Renal pelvis (tissue), 12 donors: ENCODE measurements at places on chromosomes 7 and 10. TPM values are rescaled to one million over a fixed set of nuclear protein-coding genes. Genes with fewer than 3 reads are reported as not detected.

Gene CPA2
- 0.33 TPM for polyA plus RNA-seq

Gene GHRHR
- 0.11 TPM for polyA plus RNA-seq

Gene PPP1R9A
- polyA plus RNA-seq: 28.7 TPM

Gene TRIL
- polyA plus RNA-seq: 55.0 TPM

Gene FKBP6
- 0.28 TPM for polyA plus RNA-seq

Gene AEBP1
- polyA plus RNA-seq: 81.4 TPM

Gene IKZF1
- 0.94 TPM for polyA plus RNA-seq

Gene GPNMB
- 20.8 TPM for polyA plus RNA-seq

Gene SYT15
- polyA plus RNA-seq: 12.1 TPM

Gene LRMDA
- polyA plus RNA-seq: 22.1 TPM

Gene ZNF503
- 75.9 TPM for polyA plus RNA-seq

Gene TET1
- 9.9 TPM for polyA plus RNA-seq

Gene NUTM2B
- 4.6 TPM for polyA plus RNA-seq

Gene TRPV5
- polyA plus RNA-seq: 0.56 TPM

Gene TRIM50
- 0.24 TPM for polyA plus RNA-seq

Gene IGF2BP3
- polyA plus RNA-seq: 90.2 TPM

Gene ZNF804B
- polyA plus RNA-seq: 0.17 TPM

Gene CHN2
- 14.7 TPM for polyA plus RNA-seq

Gene TMEM184A
- polyA plus RNA-seq: 8.6 TPM

Gene ATG9B
- polyA plus RNA-seq: 1.5 TPM

Gene VSTM4
- polyA plus RNA-seq: 12.2 TPM

Gene ARMH3
- polyA plus RNA-seq: 20.0 TPM

Gene SBDS
- 103 TPM for polyA plus RNA-seq

Gene TMEM248
- polyA plus RNA-seq: 68.7 TPM

Gene PAPOLB
- 0.04 TPM for polyA plus RNA-seq

Gene SSC4D
- 7.4 TPM for polyA plus RNA-seq

Gene PRR15
- polyA plus RNA-seq: 4.4 TPM

Gene NUTM2A
- polyA plus RNA-seq: 4.8 TPM

Gene CFAP58
- polyA plus RNA-seq: 0.58 TPM

Gene ALOX5
- 4.9 TPM for polyA plus RNA-seq

Gene CCL24
- polyA plus RNA-seq: not detected

Gene PRLHR
- not detected for polyA plus RNA-seq

Gene FIS1
- 160 TPM for polyA plus RNA-seq

Gene SLF2
- polyA plus RNA-seq: 44.8 TPM

Gene MRLN
- polyA plus RNA-seq: 0.94 TPM

Gene SPACDR
- polyA plus RNA-seq: 0.73 TPM

Gene SRRM3
- polyA plus RNA-seq: 2.1 TPM

Gene FAM221A
- 14.3 TPM for polyA plus RNA-seq

Gene NODAL
- polyA plus RNA-seq: 0.14 TPM

Gene FAM237B
- 0.68 TPM for polyA plus RNA-seq

Gene TMEM236
- polyA plus RNA-seq: 0.43 TPM

Gene ZMIZ1
- polyA plus RNA-seq: 78.7 TPM

Gene HABP2
- polyA plus RNA-seq: 0.52 TPM

Gene ADAM12
- 23.0 TPM for polyA plus RNA-seq

Gene METTL27
- 13.6 TPM for polyA plus RNA-seq

Gene NPTX2
- 4.6 TPM for polyA plus RNA-seq

Gene DGKI
- 2.3 TPM for polyA plus RNA-seq

Gene PLAC9
- polyA plus RNA-seq: 31.7 TPM

Gene CALHM3
- not detected for polyA plus RNA-seq

Gene CDHR1
- 0.65 TPM for polyA plus RNA-seq

Gene HTR5A
- polyA plus RNA-seq: not detected

Gene MOGAT3
- polyA plus RNA-seq: 0.83 TPM

Gene IDI2
- not detected for polyA plus RNA-seq

Gene SFTPA1
- polyA plus RNA-seq: 0.04 TPM

Gene HDAC9
- polyA plus RNA-seq: 8.4 TPM

Gene ZNF727
- polyA plus RNA-seq: 0.62 TPM

Gene LRRTM3
- polyA plus RNA-seq: 5.0 TPM

Gene PNLIP
- not detected for polyA plus RNA-seq

Gene TES
- polyA plus RNA-seq: 79.3 TPM
